ENCODE measurements at places on chromosomes 2 and 18.

- DNase-seq, result no peak
Measured at GRCh38 chr2:38654528-38655381, 11.2 kb upstream of the GALM start.

GRCh38 chr2:199558156-199558555 is 100.4 kb upstream of the SATB2 start:
- no peak for DNase-seq

- no peak for DNase-seq
Measured at GRCh38 chr2:231396058-231396821, 730 bp downstream of the B3GNT7 start.

DNA sequence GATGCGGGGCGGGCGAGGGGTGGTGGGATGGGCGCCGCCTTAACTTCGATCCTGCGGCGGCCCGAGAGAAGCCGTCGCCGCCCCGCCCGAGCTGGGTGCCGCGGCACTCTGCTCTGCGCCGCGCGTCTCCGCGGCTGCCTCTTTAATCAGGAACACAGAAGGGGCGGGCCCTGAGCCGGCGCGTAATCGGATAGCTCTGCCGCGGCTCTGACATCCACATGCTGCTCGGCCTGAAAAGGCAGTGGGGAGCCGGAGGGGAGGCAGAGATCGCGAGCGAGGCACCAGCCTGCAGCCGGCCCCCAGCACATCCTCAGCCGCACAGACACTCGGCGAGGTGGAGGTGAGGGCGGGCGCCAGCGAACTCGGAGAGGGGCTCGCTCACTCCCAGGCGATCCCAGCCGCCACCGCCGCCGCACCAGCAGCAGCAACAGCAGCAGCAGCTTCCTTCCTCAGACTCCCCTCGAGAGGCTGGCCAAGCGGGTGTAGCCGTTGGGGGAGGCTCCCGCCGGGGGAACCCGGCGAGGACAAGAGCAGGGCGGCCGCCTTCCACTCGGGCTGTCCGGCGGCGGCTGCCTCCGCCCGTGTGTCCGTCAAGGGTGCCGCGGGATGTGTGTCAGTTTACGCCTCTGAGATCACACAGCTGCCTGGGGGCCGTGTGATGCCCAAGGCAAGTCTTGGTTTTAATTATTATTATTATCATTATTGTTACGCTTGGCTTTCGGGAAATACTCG is at the start of gene NRP2:
NRP2 (plus strand) TSS at position 263 of the 732 bp plus-strand sequence. CDS start 790 bp downstream, outside the sequence.
- DNase-seq, result no peak

GRCh38 chr2:88307817-88308216 is 137.7 kb downstream of the THNSL2 start:
- no peak for DNase-seq

DNA sequence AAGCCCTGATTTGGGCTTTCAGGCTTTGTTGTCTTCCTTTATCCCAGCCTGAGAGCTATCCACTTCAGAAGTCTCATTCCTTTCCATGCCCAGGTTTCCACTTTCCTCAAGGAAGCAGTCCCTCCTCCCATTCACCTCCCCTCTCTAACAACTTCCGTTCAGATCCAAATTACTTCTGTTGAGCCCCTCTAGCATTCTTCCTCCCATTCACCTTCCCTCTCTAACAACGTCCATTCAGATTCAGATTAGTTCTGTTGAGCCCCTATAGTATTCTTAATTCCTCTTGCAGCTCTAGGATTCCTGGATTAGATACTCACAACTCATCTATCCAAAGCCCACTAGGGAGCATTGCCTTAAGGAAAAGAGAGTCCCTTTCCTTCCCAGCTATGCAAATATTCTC is 216.8 kb downstream of the RAD51AP2 start:
- no peak for DNase-seq

DNA sequence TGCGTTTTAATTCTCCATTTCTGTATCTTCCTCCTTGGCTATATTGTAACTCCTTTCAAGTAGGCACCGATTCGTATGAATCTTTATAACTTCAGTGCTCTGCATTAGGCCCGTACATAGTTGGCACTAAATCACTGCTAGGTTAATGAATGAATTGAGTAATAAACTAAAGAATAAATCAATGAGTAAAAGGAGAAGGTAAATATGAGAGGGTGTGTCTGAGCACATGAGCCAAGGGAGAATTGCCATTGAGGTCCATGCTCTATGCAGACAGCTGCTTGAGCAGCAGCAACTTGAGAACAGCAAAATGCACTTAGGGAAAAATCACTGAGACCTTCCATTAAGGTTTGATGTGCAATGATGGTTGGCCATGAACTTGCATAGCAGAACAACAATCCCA is 11.2 kb upstream of the TRPM8 start:
- no peak for DNase-seq

DNA sequence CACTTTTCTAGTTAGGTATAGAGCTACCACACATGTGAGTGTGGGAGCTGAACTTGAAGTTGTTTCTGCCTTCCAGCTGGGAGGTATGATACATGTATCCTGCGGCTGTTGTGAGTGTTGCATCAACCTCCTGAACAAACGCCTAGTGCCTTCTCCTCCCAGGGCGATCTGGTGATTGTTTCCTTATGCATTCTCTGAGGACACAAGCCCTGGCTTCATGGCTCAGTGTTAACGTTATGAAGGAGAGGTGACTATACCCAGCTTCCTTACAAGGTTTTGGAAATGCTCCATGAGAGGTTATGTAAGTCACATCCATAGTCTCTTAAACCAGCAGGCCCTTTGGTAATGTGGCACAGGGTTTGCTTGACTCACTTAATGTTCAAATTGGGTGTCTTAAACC is 64.9 kb downstream of the SPRED2 start:
- DNase-seq, result no peak

DNA sequence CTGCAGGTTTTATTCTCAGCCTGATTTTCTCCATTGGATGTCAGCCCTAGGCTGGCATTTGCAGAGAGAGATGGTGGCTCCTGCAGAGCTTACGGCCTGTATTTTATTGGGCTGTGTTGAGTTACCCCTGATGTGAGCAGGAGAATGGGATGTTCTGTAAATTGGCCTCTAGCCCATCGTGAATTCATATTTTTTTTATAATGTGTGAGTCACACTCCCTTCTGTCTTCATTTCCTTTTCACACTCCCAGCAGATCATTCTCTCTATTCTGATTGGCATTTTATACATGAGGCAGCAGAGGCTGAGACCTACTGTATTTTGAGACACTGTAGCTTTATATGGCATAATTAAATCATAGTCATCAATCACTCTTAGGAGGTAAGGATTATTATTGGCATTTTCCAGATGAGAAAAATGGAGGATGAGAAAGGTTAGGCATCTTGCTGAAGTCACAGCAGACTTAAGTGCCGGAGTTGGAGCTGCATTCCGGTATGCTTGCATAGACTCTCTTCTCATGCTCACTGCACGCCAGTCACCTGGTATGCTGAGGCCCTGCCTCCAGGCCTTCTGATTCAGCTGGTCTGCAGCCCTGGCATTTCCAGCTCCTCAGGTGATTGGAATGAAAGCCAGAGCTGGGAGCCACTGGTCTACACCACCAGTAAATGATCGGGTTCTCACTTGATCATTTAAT is 142.4 kb downstream of the NEDD4L start:
- no peak for DNase-seq

DNA sequence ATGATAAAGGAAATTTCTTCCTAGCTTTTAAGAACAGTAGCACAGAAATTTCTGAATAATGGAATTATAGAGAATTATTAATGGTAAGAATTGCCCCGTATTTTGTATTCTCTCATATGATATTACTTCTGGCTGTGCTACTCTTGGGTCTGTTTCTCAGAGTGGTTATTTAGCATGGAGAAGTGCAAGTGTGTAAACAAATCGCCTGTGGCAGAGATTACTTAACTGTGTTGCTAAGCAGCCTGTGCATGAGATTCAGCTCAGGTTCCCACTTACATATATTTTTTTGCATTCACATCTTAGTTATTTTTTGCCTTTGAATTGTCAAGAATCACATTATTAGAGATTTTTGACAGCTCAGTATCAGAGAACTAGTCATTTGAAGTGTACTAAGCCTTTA is 80.1 kb upstream of the NFATC1 start:
- no peak for DNase-seq

DNA sequence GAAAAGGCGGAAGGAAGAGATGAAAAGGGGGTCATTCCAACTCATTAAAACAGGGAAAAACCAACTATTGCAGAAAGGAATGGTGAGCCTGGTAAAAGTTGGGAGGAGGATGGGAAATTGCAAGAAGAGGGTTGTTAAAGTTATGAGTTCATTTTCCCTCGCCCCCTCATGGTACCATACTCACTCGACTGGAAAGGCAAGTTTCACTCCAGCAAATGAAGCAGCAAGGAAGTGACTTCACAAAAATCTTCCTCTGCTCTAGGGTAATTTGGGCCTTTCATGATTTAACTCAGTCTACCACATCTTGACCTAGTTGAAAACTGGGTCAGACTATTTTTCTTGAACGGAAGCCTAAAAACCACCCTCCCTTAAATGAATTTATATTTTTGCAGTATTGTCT is 22.8 kb upstream of the DAW1 start:
- no peak for DNase-seq

- DNase-seq, result no peak
Measured at GRCh38 chr2:105828558-105828957, 83.8 kb downstream of the NCK2 start.

DNA sequence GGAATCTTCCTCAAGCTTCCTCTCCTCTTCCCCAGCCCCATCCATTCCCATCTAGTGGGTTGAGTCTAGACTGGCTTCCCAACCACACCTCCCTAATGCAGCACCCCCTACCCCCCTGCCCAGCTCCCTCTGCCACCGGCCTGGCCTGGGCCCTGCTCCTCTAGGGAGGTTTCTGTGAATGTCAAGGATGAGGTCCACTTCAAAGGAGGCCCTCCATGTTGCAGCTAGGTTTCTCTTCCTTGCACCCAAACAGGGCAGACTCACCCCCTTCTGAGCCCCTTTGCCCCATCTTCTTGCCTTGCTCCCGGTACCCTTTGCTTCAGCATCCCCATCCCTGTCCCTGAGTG is 18.3 kb downstream of the EMX1 start:
- no peak for DNase-seq

- DNase-seq, result no peak
Measured at GRCh38 chr2:86002375-86002774, 103.3 kb downstream of the POLR1A start.

GRCh38 chr2:225289659-225290058 is 109.9 kb upstream of the NYAP2 start:
- DNase-seq, result no peak

DNA sequence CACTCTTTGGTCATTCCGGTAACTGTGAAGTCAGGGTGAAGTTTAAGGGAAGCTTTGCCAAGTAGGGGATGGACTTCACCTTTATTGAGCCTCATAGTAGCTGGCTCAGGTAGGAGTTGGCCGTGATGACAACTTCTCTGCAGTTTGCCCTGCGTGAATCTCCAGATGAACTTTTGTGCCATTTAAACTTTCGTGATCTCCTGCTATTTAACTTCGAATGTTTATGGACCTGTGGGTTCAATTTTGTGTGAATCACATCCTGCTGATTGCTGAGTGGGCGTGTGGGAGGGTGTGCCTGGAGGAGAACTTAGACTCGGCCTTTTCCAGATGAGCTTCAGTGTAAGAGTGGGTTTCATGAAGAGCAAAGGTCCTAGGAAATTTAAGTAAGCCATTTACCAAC is 4.2 kb downstream of the UGT1A1 start:
- no peak for DNase-seq

DNA sequence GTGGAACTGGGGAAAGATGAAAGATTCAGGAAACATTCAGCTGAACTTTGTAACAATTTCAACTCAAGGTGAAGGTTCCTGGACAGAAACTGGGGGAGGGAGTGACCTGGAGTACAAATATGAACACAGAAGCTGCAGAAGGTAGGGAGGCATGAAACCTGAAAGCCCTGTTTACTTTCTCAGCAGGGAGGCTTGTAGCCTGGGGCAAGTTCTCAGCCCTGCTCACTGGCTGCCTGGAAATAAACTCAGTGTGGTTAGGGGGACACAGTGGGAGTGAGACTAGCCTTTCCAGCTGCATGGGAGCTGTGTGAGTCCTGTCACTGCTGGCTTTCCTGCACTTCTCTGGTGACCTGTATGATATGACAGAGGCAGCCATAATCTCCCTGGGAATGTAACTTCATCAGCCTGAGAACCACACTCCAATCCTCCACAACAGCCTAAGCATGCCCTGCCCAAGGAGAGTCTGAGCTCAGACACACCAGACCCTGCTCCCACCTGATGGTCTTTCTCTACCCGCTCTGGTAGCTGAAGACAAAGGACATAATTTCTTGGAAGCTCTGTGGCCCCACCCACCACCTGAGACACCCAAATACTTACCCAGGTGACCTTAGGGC is 77.0 kb downstream of the ZSWIM2 start:
- DNase-seq, result no peak

- DNase-seq, result no peak
Measured at GRCh38 chr2:235212501-235213158, 260.8 kb downstream of the SH3BP4 start.

DNA sequence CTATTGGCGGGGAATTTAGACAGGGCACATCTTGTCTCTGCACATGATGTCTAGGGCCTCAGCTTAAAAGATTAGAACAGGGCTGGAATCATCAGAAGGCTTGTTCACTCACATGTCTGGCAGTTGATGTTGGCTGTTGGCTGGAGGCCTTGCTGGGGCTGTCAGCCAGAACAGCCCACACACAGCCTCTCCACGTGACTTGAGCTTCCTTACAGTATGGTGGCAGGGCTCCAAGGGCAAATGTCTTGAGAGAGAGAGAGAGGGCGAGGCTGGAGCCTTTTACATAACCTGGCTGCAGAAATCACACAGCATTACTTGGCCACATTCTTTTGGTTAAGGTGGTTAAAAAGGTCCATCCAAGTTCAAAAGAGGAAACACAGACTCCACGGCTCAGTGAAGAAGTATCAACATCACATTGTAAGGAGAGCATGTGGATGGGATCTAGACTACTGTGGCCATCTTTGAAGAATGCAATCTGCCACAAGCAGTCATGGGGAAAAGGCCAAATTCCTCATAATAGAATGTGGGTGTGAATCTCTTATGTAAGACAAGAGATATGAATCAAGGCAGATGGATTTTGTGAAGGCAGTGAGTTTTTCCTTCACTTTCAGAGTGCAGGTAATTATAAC is 30.4 kb downstream of the SRSF7 start:
- DNase-seq, result no peak

- DNase-seq, result no peak
Measured at GRCh38 chr2:69780921-69781320, 39.0 kb downstream of the ANXA4 start.

GRCh38 chr2:233964581-233964980 is 47.4 kb downstream of the TRPM8 start:
- no peak for DNase-seq

GRCh38 chr18:79195716-79196683 is 126.8 kb downstream of the ATP9B start:
- no peak for DNase-seq

DNA sequence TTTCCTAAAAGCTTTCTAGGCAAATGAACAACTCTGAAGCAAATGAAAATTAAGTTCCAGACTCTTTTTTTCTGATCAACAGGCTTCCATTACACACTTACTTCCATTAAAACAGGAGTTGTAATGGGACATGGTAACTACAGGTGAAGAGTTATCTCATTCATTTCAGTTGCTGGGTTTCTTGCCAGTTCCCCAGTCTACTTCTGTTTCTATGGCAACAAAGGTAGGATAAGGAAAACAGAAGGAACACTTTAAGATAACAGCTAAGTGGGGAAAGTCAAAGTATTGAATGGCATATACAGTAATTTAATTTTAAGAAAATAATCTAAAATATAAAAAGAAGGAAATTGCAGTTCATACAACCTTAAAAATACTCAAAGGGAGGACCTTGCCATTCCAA is 25.1 kb downstream of the BAZ2B start:
- DNase-seq, result no peak
